ENCODE measurements at places on chromosomes 12 and 14.

DNA sequence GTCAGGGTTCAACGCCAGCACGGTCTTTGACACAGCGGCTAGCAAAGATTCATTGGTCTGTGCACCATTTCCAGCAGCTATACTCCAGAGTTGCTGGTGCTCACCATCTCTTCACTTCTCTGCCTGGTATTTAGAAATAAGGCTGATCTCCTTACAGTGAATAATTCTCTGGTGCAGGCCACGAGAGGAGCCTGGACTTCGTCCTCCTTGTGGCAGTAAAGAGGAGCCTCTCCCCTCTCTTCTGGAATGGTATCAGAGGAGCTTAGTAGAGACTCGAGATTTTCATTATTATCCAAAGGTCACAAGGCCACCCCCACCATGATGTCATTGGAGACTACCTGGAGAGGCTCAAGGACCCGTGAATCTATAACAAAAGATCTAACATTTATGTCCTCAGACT lies 30.8 kb upstream of the BCL2L14 start:
- DNase-seq = no peak

DNA sequence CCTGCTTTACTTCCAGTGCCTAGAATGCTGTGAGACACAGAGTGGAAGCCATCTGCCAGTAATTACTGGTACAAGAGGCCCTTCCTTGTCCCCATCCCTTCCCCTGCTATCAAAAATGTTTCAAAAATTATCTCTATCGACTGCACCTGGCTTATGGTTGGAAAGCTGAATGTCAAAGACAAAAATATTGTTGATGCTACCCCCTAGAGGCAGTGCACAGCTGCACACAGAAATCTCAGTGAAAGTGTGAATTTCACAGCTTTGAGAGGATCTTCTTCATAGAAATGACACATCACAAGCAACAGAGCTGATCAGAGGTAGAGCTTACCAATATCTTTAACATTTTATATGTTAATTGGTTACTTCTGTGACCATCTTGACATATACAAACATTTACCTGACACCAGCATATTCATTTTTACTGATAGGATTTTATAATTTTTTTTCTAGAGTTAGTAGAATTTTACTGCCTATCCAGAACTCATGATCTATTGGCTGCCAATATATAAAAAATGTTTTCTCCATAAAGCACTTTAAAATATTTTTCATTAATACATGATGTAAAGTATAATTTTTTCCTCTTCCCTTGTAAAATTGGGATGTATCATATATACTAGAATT lies 138.0 kb downstream of the AACS start:
- DNase-seq = no peak

- DNase-seq = peak; percentile 57
Observed at GRCh38 chr14:60241091-60241490, 7.9 kb upstream of the PPM1A start.

DNA sequence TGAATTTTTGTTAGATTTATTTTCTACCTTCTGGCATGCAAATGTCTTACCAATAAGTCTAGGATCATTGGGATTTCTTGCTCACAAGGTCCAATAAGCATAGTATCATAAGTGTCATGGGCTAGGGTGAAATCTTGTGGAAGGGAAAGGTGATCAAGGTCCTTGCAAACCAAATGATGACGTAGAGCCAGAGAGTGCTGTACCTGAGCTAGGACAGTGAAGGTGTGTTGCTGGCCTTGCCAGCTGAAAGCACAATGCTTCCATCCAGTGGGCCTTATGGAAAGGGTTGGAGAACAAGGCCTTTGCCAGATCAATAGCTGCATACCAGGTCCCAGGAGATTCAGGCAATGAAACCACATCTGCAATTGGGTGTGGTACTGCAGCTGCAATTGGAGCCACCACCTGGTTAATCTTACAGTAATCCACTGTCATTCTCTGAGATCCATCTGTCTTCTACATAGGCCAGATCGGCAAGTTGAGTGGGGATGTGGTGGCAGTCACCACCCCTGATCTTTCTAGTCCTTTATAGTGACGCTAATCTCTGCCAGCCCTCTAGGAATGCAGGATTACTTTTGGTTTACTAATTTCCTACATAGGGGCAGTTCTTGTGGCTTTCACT lies 208.9 kb upstream of the MYL2 start:
- DNase-seq = no peak

DNA sequence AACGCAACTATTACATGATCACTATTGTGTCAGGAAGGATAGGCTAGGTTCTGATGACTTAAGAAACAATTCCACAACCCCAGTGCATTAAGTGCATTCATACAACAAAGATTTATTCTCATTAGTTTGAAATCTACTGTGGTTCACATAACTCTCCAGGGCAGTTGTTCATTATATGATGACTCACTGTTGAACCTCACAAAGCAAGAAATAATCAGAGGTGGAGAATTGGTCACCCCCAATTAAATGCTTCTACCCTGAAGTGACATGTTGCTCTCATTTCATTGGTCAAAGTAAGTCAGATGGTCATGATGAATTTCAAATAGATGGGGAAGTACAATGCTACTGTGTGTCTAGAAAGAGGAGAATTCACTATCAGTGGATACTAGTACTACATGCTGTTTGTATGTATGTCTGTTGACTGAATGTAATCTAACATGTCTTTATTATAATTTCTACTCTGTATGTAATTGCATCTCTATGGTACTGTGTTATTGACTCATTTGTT lies 6.1 kb upstream of the HELB start:
- no peak for DNase-seq

DNA sequence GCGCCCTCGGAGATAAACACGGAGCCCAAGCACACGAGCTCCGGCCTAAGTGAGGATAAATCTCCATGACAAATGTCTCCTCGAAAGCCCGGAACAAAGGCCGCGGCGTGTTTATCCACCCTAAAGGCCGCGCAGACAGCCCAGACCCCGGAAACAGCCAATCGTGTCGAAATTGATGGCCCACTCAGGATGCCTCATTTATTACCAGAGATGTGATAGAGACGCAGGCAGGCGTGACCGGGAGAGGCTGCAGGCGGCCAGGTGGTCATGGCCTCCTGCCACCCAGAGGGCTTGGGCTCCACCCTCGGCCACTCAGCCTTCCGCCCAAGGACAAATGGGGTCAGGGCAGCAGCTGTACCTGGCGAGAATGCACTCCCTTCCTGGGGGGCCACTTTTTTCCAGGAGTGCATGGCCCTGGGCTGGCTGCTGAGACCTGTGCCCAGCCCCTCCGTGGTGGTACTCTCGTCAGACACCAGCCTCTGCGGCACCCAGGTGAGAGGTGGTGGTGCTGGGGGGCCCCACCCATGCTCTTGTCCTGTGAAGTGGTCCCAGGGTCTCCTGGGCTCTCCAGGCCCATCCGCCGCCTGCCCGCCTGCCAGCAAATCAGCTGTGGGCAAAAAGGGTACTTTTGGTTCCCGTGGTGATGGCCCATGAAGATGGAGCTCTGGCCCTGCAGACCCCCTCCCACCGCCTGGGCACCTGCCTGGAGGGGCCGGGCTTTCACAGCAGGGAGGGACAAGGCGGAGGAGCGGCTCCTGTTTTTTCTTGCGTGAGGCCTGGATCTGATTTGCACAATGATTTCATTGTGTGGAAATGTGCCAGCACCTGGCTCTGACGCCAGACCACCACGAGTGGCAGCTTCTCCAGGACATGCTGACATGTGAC lies 211.5 kb upstream of the C14orf180 start:
- no peak for DNase-seq

GRCh38 chr14:104107611-104108569 lies 22.4 kb downstream of the ASPG start:
- no peak for DNase-seq

DNA sequence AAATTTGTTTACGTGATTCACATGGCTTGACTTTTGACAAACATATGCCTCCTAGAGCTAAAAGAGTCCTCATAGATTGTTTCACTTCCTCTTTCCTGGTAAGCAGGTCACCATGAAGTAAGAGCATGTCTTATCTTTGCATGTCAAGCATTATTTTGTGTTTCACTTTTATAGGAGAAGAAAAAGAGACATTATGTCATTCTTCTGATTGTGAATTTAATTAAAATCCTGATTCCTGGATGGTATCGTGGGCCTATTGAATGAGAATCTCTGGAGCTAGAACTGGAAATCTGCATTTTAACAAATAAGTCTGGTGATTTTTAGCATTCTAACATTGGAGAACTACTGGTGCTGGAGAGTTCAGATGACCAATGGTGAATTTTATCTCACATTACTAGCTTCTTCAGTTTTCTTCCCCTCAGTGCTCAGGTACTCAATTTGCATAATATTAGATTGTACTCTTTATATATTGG lies 218.6 kb upstream of the ATP2B1 start:
- DNase-seq = no peak

GRCh38 chr12:80415466-80415865 lies 28.6 kb upstream of the PTPRQ start:
- DNase-seq = no peak

All from stromal cell of bone marrow (primary cell).